ENCODE measurements at places on chromosomes 13 and 19. TPM values are rescaled to one million over a fixed set of nuclear protein-coding genes. Genes with fewer than 3 reads are reported as not detected.

- no peak for DNase-seq
These were observed 542.7 kb upstream of the SLITRK5 start for GRCh38 chr13:87128491-87128890.

DNA sequence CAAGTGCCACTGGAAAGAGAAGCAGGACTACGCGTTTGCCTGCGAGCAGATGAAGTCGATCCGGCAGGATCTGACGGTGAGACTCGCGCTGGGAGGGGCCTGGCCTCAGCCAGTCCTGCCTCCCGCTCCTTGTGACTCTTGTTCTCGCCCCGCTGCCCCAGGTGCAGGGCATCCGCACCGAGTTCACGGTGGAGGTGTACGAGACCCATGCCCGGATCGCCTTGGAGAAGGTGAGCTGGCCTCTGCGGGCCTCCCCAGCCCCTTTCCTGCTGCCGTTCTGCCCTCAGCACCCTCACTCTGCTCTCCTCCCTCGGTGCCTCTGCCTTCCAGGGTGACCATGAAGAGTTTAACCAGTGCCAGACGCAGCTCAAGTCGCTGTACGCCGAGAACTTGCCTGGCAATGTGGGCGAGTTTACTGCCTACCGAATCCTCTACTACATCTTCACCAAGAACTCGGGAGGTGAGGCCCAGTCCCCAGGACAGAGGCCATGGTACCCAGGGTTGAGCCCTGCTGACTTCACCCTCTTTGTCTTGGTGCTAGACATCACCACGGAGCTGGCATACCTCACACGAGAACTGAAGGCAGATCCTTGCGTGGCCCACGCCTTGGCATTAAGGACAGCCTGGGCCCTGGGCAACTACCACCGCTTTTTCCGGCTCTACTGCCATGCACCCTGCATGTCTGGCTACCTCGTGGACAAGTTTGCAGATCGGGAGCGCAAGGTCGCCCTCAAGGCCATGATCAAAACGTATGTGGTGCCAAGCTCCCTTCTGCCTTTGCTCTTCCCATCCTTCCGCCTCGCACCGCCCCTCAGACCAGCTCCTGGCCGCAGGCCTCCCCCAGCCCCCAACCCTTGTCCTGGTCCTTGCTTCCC, 5.6 kb downstream of the LENG9 start:
- no peak for DNase-seq

GRCh38 chr13:48356750-48357149, 53.2 kb downstream of the RB1 start:
- DNase-seq, result no peak

GRCh38 chr19:14379294-14380065, 1.8 kb upstream of the ADGRE5 start:
- no peak for DNase-seq

DNA sequence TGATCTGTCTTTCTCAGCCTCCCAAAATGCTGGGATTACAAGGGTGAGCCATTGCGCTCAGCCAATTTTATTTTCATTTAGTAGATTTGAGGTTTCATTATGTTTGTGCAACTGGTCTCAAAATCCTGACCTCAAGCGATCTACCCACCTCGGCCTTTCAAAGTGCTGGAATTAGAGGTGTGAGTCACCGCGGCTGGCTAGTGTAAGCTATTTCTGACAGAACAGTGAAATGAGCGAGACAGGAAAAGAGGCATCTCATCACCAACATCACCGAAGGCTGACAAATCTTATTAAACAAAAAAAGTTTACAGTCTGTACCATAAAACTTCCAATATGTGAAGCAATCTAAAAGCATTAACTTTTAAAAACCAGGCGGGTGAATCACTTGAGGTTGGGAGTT, 12.2 kb upstream of the ZNF888 start:
- DNase-seq, result no peak

DNA sequence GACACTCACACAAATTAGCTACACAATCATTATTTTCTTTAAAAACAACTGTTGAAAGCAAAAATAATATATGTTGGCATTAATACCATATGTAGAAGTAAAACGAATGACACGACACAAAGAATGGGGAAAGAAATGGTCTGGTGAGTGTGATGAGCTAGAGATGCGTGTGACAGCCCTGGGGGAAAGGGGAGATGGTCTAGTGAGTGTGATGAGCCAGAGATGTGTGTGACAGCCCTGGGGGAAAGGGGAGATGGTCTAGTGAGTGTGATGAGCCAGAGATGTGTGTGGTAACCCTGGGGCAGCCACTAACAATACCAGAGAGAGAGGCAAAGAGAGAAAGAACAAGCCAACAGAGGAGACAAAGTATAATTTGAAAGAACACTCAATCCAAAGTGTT, 22.3 kb upstream of the LAMP1 start:
- DNase-seq, result no peak

GRCh38 chr13:106088085-106088484, 447.4 kb downstream of the EFNB2 start:
- no peak for DNase-seq

DNA sequence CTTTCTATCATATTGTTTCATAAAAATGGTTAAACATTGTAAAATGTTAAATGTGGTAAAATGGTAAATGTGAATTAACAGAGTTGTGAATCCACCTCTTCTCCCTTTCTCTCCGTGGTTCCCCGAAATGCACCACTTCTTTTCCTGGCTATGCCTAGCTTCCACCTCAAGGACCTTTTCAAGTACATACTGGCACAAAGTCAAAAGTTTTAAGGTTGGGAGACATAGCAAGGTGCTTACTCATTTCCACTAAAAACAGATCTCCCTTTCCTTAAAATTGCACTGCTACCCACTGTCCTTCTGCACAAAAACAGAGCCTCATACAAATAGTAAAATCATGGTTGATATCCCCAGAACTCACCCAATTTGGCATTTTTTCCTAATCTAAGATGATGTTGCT, 558.2 kb downstream of the SLITRK6 start:
- no peak for DNase-seq

The RTBDN gene
- not detected for total RNA-seq

The ZNF99 gene
- not detected for total RNA-seq

The DCAF15 gene
- total RNA-seq, result 149 TPM

The KLF2 gene
- total RNA-seq, result 377 TPM

The OR7D4 gene
- total RNA-seq, result not detected
